ENCODE measurements at places on chromosomes 5 and 9.

- DNase-seq, result no peak
Measured at GRCh38 chr5:948472-949274, 56.0 kb downstream of the TRIP13 start.

DNA sequence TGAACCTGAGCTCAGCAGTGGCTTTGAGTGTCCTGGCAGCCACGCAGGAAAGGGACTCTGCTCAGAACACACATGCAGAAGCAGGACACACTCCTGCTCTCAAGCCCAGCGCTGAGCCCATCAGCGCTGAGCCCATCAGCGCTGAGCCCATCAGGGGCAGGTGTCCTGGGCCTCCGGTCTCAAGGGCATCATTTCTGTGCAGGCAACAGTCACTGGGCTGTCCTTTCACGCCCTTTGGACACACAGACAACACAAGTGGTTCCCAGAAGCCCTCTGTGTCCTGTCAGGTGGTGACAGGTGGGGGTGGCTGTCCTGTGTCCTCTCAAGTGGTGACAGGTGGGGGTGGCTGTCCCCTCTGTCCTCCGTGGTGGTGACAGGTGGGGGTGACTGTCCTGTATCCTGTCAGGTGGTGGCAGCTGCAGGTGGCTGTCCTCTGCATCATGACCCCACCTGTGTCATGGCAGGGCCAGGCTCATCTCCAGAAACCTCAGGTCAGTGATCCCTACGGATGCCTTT lies 39.0 kb upstream of the CLPTM1L start:
- DNase-seq, result no peak

DNA sequence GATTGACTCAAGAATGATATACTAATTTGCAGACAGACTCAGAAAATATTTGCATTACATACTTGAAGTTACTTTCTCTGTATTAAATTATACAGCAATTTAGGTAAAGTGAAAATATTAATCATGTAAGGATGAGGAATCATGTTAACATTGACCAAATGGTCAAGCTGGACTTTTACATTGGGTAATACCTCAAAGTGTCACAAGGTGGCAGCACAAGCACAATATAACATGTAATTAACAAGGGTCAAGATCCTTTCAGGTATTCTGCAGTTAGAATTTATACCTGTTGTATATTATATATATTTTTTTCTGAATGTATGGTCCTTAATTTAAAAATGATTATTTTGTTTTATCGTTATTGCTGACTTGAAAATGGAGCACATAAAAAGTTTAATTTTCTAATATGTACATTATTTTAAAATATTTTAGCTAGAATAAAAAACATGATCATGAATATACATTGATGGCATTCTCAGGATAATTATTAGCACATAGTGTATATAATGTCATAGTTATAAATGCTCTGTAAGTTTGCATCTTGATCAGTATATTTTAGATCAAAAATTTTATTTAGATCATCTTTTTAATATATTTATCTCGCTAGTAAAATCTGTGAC lies 8.6 kb downstream of the HAPLN1 start:
- peak; percentile 36 for DNase-seq

- DNase-seq, result no peak
Measured at GRCh38 chr9:137302449-137303150, 529 bp upstream of the NRARP start.

DNA sequence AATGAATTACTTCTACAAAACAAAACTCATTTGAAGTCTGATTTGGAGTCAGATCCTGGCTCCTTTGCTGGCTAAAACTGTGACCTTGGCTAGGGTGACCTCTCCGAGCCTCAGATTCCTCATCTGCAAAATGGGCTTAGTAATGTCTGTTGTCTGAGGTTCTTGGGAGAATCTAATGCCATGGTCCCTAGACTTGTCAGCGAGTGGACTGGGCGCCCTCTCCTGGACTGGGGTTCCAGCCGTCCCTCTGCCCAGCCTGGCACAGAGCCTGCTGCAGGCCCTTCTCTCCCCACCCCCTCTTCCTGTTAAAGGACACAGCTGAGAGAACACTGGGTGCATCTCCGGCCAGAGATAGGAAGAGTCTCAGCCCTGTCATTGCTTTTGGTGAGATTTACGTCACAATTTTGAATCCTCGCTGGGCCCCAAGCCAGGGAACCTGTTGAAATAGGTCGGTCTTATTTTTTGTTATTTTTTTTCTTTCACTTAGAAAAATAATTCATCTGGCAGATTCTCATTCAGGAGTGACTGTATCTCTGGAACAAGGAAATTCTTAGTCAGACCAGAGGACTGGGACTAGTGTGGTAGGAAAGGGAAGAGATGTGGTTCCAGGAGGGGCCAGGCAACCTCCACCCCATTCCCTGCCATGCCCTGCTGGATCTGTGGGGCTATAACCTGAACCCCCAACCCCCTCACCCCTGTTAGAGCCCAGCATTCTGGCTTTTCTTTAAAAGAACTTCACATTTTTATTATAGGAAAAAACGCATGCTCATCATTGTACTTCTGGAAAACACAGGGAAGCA lies 48.2 kb upstream of the RPL26L1 start:
- DNase-seq, result peak; percentile 81

- DNase-seq, result peak; percentile 26
Measured at GRCh38 chr5:155530046-155530445, 516.5 kb downstream of the KIF4B start.

DNA sequence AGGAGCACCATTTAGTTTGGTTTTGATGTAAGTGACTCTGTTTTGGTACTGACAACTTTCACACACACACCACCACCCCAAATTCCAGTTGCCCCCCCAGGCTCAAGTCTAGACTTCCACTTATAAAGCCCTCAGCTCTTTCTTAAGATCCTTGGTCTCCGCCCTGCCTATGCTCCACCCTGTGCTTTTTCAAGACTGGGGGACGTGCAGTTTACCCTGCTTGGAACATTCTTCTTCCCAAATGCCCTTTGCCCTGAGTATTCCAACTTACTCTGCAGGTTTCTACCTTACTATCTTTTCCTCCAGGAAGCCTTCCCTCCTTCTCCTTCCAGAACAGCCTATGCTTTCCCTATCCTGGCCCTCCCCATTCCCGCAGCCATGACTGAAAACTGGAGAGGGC lies 1.5 kb upstream of the TRIM14 start:
- DNase-seq, result no peak

DNA sequence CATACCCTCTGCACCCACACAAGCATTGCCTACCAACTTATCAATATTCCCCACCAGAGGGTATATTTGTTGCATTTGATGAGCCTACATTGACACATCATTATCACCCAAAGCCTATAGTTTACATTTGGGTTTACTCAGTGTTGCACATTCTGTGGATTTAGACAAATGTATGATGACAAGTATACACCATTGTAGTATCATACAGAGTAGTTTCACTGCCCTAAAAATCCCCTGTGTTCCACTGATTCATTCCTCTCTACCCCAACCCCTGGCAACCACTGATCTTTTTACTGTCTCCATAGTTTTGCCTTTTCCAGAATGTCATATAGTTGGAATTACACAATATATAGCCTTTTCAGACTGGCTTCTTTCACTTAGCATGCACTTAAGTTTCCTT lies 85.7 kb upstream of the CPLX2 start:
- DNase-seq, result no peak

Data from AG10803 (cell line).